ENCODE measurements at places on chromosomes 4 and X. TPM values are rescaled to one million over a fixed set of nuclear protein-coding genes. Genes with fewer than 3 reads are reported as not detected.

Gene EFHC2
- not detected for total RNA-seq

Gene POLR2B
- total RNA-seq: 115 TPM

Gene ERAS
- not detected for total RNA-seq

Gene OTUD6A
- total RNA-seq: not detected

Gene OCIAD2
- 63.7 TPM for total RNA-seq

Gene TIMP1
- 74.5 TPM for total RNA-seq

Gene PNMA3
- total RNA-seq: not detected

Gene SHISA3
- total RNA-seq: 0.65 TPM

Gene TMEM47
- 43.4 TPM for total RNA-seq

Gene MAOB
- total RNA-seq: not detected

Gene KCNIP4
- total RNA-seq: not detected

Gene PDLIM3
- 42.5 TPM for total RNA-seq

Gene UGT2A3
- not detected for total RNA-seq

Gene MTTP
- not detected for total RNA-seq

Gene TMPRSS11B
- total RNA-seq: not detected

Gene SPON2
- total RNA-seq: 1.3 TPM

Gene MAGEB2
- total RNA-seq: not detected

Gene TEX13D
- total RNA-seq: not detected

Gene PPP1R2C
- total RNA-seq: not detected

Gene PAGE4
- total RNA-seq: not detected

Gene ADH7
- total RNA-seq: not detected

Gene CLTRN
- total RNA-seq: not detected

Gene TLL1
- 15.7 TPM for total RNA-seq

Gene FANCB
- 2.6 TPM for total RNA-seq

Gene MAGEA12
- total RNA-seq: not detected

Gene C1QTNF7
- not detected for total RNA-seq

Gene CXorf58
- total RNA-seq: 0.10 TPM

Gene FAM236A
- not detected for total RNA-seq

Gene NWD2
- not detected for total RNA-seq

Gene PNMA5
- not detected for total RNA-seq

Gene TMPRSS11F
- not detected for total RNA-seq

Gene ETNPPL
- total RNA-seq: not detected

Gene ODAM
- total RNA-seq: not detected

Gene ZNF711
- 3.9 TPM for total RNA-seq

Gene GAB1
- 57.4 TPM for total RNA-seq

Gene SMARCA1
- total RNA-seq: 28.3 TPM

Gene UCP1
- total RNA-seq: not detected

Gene FAM53A
- 3.6 TPM for total RNA-seq

Gene TMEM255A
- not detected for total RNA-seq

Gene NDST4
- not detected for total RNA-seq

Gene LAS1L
- total RNA-seq: 21.5 TPM

Gene UGT2B28
- not detected for total RNA-seq

Gene CLNK
- not detected for total RNA-seq

Gene FGA
- not detected for total RNA-seq

Gene SLC4A4
- total RNA-seq: 0.19 TPM

Gene SFRP2
- total RNA-seq: not detected

Gene REELD1
- not detected for total RNA-seq
